ENCODE measurements at places on chromosomes 6 and 20. TPM values are rescaled to one million over a fixed set of nuclear protein-coding genes. Genes with fewer than 3 reads are reported as not detected.

DNA sequence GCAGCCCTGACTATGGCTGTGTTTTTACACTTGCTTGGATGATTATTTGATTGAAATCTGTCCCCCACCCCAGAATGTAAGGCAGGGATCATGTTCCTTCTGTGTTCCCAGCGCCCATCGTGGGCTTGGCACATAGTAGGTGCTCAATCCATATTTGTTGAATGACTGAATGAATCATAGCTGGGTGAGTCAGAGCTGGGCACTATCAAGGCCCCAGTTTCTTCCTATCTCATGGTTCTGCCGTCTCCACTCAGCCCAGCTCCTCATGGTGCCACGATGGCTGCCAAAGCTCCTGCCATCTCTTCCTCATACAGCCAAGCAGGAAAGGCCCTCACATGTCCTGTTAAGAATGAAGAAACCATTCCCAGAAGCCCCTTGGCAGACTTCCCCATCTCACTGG is 29.0 kb downstream of the CEBPB start:
- H3K4me1 ChIP-seq, result peaks cover 91% of the 10 kb centered on the region
- no peak overlapping the region for H3K4me3 ChIP-seq
- no peak for DNase-seq
- peak overlapping the region; percentile 73 for H3K27ac ChIP-seq
- H3K36me3 ChIP-seq, result no peaks in the 10 kb centered on the region
- H3K27me3 ChIP-seq, result no peaks in the 10 kb centered on the region

GRCh38 chr20:12969071-12969669 is 39.6 kb upstream of the SPTLC3 start:
- no peaks in the 10 kb centered on the region for H3K4me1 ChIP-seq
- no peaks in the 10 kb centered on the region for H3K27me3 ChIP-seq
- H3K27ac ChIP-seq, result no peak overlapping the region

- H3K4me1 ChIP-seq, result no peaks in the 10 kb centered on the region
- no peak overlapping the region for H3K27ac ChIP-seq
- H3K36me3 ChIP-seq, result no peaks in the 10 kb centered on the region
- no peak for DNase-seq
- H3K27me3 ChIP-seq, result no peaks in the 10 kb centered on the region
- H3K4me3 ChIP-seq, result no peak overlapping the region
Observed at GRCh38 chr20:50049442-50050026, 63.4 kb downstream of the UBE2V1 start.

GRCh38 chr6:34332251-34333198 is 59.9 kb downstream of the NUDT3 start:
- H3K4me3 ChIP-seq, result no peak overlapping the region
- 0 out of 2 replicates have a peak overlapping the region, but pooled peaks have one; percentile 5 for H3K27ac ChIP-seq
- no peaks in the 10 kb centered on the region for H3K36me3 ChIP-seq
- DNase-seq, result no peak
- peaks cover 10% of the 10 kb centered on the region for H3K4me1 ChIP-seq

GRCh38 chr20:59813948-59814839 is 119.2 kb downstream of the SYCP2 start:
- H3K36me3 ChIP-seq, result no peaks in the 10 kb centered on the region

DNA sequence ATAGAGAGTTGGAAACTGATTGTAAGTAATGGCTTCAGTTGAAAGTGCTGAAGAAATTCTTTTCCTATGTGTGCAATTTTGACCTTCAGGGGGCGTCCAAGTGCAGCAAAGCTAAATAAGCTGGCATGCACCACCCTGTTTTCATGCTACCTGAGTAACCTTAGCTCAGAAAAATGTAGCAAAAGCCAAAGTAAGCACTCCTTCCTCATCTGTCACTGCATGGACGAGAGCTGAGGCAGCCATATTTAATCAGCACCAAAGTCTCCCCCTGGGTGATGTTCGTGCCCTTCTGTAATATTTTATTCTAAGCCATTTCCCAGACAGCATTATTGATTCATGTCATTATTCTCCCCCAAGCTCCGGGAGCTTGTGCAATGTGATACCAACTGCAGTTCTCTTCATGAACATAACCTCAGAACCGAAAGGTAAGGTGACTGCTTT is 123.1 kb downstream of the RPS12 start:
- no peaks in the 10 kb centered on the region for H3K4me1 ChIP-seq
- DNase-seq, result no peak
- H3K4me3 ChIP-seq, result no peak overlapping the region
- H3K27me3 ChIP-seq, result no peaks in the 10 kb centered on the region
- no peaks in the 10 kb centered on the region for H3K36me3 ChIP-seq

DNA sequence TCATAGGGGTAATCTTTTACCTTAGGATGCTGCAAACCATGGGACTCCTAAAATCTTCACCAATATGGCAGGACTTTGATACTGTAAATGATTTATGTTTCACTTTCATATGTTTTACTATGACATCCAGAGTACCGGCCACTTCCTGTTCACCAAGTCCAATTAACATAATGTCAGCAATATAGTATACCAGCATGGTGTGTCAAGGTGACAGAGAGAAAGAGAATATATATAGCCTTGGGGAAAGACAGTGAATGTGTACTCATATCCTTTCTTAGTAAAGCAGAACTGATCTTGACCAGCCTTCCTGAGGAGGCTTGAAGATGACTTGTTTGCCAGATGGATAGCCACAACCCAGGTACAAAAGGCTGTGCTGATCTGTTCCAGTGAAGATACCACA is 127.9 kb downstream of the NRN1 start:
- no peak overlapping the region for H3K4me3 ChIP-seq
- H3K27me3 ChIP-seq, result 0 out of 2 replicates have a peak, but pooled peaks cover 5% of the 10 kb centered on the region
- no peak for DNase-seq
- H3K4me1 ChIP-seq, result no peaks in the 10 kb centered on the region
- no peak overlapping the region for H3K27ac ChIP-seq
- H3K36me3 ChIP-seq, result no peaks in the 10 kb centered on the region

DNA sequence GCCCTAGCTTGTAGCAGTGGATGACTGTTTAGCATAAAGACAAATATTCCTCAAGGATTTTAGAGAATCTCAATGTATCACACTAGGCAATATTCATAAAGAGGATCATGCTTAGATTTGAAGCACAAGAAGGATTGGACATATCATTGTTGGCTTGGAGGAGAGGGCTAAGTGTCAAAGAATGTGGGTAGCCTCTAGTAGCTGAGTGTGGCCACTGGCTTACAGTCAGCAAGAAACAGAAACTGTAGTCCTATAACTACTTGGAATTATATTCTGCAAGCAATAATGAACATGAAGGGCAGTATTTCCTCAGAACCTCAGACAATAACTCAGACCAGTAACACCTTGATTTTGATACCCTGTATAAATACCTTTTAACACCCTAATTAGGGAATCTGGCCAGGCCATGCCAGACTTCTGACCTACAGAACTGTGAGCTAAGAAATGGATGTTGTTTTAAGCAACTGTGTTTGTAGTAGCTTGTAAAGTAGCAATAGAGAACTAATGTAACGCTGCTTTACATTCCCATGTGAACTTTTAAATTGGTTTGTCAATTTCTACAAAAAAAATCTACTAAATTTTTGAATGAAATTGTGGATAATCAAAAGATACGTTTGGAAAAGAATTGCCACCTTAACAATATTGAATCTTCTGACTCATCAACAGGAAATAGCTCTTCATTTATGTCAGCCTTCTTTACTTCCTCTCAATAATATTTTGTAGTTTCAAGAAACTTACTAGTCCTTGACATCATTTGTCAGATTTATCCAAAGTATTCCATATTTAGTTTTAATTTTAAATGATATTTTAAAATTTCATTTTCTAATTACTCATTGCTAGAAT is 65.2 kb upstream of the RSPO3 start:
- H3K4me3 ChIP-seq, result no peak overlapping the region
- H3K27ac ChIP-seq, result no peak overlapping the region
- no peak for DNase-seq
- peaks cover 12% of the 10 kb centered on the region for H3K4me1 ChIP-seq

GRCh38 chr6:148463671-148464070 is 121.0 kb downstream of the SASH1 start:
- no peak overlapping the region for H3K4me3 ChIP-seq
- H3K36me3 ChIP-seq, result no peaks in the 10 kb centered on the region
- peaks cover 7% of the 10 kb centered on the region for H3K4me1 ChIP-seq

DNA sequence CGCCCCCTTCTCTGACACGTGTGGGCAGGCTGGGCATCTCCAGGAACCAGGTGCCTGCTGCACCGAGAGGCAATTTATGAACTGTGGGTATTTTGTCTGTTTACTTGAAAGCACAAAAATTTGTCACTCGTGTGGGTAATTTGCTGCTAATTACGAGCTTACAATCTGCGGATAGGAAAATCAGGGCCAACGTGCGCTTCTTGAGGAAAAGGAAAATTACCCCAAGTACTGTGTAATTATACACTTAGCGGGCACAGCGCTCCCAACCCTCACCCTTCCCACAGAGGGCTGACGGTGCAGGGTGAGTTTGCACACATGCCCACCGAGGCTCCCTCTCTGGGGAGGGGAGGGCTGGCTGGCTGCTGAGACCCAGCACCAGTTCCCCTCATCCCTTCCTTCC is 25.3 kb upstream of the MDGA1 start:
- H3K27ac ChIP-seq, result no peak overlapping the region
- no peak for DNase-seq

DNA sequence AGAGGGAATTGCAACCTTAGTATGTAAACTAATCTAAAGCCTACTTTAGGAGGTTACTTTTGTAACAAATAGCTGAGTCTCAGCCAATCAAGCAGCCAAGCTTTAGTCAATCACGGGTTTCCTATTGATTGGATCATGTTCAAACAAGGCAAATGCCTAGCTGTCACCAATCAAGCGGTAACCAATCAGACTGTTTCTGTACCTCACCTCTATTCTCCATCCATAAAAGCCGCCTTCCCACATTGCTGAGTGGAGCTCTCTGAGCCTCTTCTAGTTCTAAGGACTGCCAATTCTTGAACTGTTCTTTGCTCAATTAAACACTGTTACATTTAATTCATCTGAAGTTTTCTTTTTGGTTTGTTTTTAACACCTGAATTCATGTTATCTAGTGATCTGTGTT is 148.4 kb upstream of the BMP5 start:
- H3K27me3 ChIP-seq, result no peaks in the 10 kb centered on the region
- no peaks in the 10 kb centered on the region for H3K36me3 ChIP-seq
- DNase-seq, result no peak
- H3K4me1 ChIP-seq, result no peaks in the 10 kb centered on the region
- no peak overlapping the region for H3K4me3 ChIP-seq

GRCh38 chr20:17834804-17835203 is 133.8 kb downstream of the SNX5 start:
- H3K27me3 ChIP-seq, result no peaks in the 10 kb centered on the region
- H3K4me3 ChIP-seq, result no peak overlapping the region
- H3K36me3 ChIP-seq, result no peaks in the 10 kb centered on the region
- peaks cover 8% of the 10 kb centered on the region for H3K4me1 ChIP-seq

- no peak for DNase-seq
- H3K36me3 ChIP-seq, result no peaks in the 10 kb centered on the region
- no peaks in the 10 kb centered on the region for H3K4me1 ChIP-seq
- H3K27ac ChIP-seq, result no peak overlapping the region
- no peak overlapping the region for H3K4me3 ChIP-seq
Observed at GRCh38 chr6:337805-338368, 45.6 kb downstream of the DUSP22 start.

GRCh38 chr6:52537001-52537753 is 39.7 kb downstream of the TRAM2 start:
- no peaks in the 10 kb centered on the region for H3K4me1 ChIP-seq
- no peak overlapping the region for H3K4me3 ChIP-seq
- no peak for DNase-seq
- no peaks in the 10 kb centered on the region for H3K36me3 ChIP-seq
- H3K27ac ChIP-seq, result no peak overlapping the region
- H3K27me3 ChIP-seq, result no peaks in the 10 kb centered on the region

- no peaks in the 10 kb centered on the region for H3K27me3 ChIP-seq
- no peak overlapping the region for H3K27ac ChIP-seq
- H3K4me3 ChIP-seq, result no peak overlapping the region
- no peak for DNase-seq
Observed at GRCh38 chr6:116159782-116160524, 34.0 kb upstream of the COL10A1 start.

DNA sequence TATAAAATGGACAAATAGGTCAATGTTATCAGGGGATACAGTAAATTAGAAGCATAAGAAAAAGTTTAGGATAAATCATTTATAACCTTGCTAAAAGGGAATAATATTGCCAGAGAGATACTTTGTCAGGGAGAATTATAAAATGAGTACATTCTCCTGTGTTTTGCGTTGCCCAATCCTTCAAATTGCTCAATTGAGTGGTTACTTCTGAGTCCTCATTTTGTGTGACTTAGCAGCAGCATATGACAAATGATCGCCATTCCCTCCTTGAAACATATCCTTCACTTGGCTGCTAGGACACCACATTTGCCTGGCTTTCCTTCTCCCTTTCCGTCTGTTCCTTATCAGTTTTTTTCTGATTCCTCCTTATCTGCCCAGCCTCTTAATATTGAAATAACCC is 106.7 kb upstream of the FLRT3 start:
- no peak overlapping the region for H3K27ac ChIP-seq
- H3K27me3 ChIP-seq, result no peaks in the 10 kb centered on the region
- no peak for DNase-seq
- no peak overlapping the region for H3K4me3 ChIP-seq
- H3K36me3 ChIP-seq, result no peaks in the 10 kb centered on the region

DNA sequence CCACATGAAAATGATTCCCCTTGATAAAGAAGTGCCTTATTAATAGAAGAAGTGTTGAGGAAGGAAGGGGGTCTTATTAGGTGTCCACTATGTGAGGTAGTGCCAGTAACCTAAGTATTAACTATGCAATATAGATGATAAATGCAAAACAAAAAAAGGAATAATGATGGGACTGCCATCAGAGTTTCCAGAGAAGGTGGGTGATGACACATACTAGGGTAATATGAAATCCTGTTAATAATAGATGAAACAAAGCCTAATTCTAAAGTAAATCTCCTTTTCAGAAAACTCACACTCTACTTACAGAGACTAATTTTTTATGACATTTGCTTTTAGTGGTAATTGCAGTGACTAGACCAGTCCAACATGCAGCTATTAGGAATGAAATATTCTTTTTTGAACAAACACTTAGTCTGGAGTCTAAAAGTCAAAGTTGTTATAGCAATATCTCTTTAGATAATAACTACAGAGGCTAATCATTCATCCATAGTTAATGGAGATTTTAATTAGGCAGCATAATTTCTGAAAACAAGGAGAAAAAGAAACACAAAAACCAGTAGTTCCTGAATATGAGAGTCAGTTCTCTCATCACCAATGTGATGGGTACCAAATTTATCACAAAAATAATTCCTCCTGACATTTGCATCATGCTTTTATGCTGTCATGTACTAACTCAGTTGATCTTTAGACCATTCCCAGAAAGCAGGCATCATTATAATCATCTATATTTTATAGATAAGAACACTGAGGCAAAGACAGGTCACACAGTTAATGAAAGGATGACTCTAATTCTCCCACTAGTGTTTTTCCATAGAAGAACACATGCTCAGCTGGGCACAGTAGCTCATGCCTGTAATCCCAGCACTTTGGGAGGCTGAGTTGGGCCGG is 208.8 kb upstream of the ARG1 start:
- H3K4me3 ChIP-seq, result no peak overlapping the region
- no peaks in the 10 kb centered on the region for H3K4me1 ChIP-seq
- no peak for DNase-seq
- H3K36me3 ChIP-seq, result no peaks in the 10 kb centered on the region
- H3K27me3 ChIP-seq, result no peaks in the 10 kb centered on the region
- no peak overlapping the region for H3K27ac ChIP-seq

PRDM13 gene
- total RNA-seq, result not detected

RBM24 gene
- total RNA-seq, result 0.72 TPM

SAPCD1 gene
- total RNA-seq, result 16.9 TPM

CDKN1A gene
- 14.8 TPM for total RNA-seq

PTCRA gene
- total RNA-seq, result not detected

PREX1 gene
- 3.3 TPM for total RNA-seq

GHRH gene
- not detected for total RNA-seq

PROKR2 gene
- not detected for total RNA-seq

NEU1 gene
- 23.4 TPM for total RNA-seq

TENT5A gene
- total RNA-seq, result 2.0 TPM
